ENCODE measurements at places on chromosomes 12 and 14. TPM values are rescaled to one million over a fixed set of nuclear protein-coding genes. Genes with fewer than 3 reads are reported as not detected.
A peak's percentile ranks its signal among the peaks of the same experiment; 100 is the strongest.

ACSM4 gene
- not detected for total RNA-seq

MYF5 gene
- total RNA-seq, result not detected

NCKAP5L gene
- total RNA-seq, result 23.2 TPM

RNU4-1 gene
- total RNA-seq, result 2,477 TPM

NAA25 gene
- 18.8 TPM for total RNA-seq

KRT77 gene
- total RNA-seq, result not detected

CAPZA3 gene
- not detected for total RNA-seq

MSRB3 gene
- 61.3 TPM for total RNA-seq

OTUB2 gene
- 1.0 TPM for total RNA-seq

CD9 gene
- total RNA-seq, result 445 TPM

SERPINA12 gene
- total RNA-seq, result not detected

AICDA gene
- 0.75 TPM for total RNA-seq

ERBB3 gene
- 60.7 TPM for total RNA-seq

TMPO gene
- total RNA-seq, result 63.1 TPM

DNA sequence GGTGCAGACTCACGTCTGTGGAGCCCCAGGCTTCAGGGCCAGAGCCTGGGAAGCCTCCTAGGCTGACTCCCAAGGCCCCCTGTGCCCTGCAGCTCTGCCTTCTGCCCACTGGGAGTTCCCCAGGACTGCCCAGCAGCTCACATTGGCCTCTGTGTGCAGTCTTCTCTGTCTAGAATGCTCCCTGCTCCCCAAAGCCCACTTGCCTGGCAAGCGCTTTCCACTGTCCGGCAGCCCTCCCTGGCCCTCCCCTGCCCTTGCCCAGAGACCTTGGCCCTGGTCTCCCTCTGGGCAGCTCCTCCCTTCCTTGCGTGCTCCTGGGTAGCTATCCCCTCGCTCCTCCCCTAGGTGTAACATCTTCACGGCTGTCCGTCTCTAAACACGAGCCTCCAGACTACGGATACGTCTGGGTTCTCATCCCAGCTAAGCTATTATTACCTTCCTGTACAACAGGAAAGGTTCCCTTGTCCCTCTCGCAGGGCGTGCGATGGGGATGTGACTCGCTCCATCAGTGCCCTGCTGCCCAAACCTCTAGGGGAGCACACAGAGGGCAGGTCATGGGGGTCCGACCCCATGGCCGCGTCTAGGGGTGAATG, 325.5 kb upstream of the RTL1 start:
- DNase-seq, result no peak

GRCh38 chr12:108299980-108300696, 39.0 kb downstream of the CMKLR1 start:
- DNase-seq, result no peak

DNA sequence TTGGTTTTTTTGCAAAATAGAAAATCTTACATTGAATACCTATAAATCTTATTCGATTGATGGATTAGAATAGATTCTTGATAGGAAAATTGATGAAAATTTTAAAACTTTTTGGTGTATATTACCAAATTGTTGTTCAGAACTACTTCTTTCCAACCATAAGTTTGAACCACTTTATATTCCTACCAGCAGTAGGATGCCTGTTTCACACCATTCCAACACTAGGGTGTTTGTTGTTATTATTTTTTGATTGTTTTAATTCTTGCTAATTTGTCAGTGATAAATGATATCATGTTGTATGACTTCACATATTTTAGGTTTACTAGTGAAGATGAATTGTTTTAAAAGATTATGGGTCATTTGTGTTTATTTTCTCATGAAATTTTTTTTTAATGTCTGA, 43.4 kb downstream of the UTP20 start:
- no peak for DNase-seq

DNA sequence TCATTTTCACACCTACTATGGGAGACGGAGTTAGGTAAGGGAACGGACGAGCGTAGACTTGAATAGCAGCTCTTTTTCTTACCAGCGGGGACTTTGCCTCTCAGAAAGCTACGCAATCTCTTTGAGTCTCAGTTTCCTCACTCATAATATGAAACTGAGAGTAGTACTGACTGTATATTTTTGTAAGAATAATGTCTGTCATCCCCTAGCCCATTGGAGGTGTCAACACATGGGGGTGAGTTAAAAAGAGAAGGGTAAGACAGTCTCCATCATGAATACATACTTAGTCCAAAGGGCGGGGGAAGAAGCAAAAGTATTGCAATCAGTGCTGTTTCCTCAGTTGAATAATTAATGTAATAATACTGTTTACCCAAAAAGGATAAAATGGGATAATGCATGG, 592.2 kb downstream of the NRXN3 start:
- DNase-seq, result no peak

- DNase-seq, result no peak
These were observed 32.4 kb downstream of the ABCD2 start for GRCh38 chr12:39587225-39587624.

- DNase-seq, result no peak
These were observed 366 bp downstream of the LPCAT3 start for GRCh38 chr12:7017870-7018349.

DNA sequence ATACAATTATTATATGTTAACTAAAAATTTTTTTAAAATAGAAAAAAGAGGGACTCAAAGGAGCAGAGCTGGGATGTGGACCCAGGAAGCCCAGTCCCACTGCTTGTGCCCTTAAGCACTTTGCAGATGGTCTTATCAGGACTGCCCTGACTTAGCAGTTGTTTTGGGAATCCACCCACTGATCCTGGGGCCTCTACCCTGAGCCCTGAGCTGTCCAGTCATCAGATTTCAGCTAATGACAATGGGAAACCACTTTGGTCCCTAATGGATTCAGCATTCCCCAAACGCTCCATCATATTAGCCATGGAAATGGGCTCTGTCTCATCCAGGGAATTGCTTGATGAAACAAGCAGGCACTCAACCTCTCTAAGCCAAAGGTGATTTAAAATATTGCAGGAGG, 22.5 kb upstream of the WSCD2 start:
- DNase-seq, result no peak

- DNase-seq, result no peak
These were observed 10.2 kb upstream of the TMEM119 start for GRCh38 chr12:108607981-108608600.

GRCh38 chr12:114799574-114800487, 115.9 kb upstream of the TBX3 start:
- DNase-seq, result peak; percentile 68

- DNase-seq, result no peak
These were observed 40.1 kb downstream of the SMIM41 start for GRCh38 chr12:52119398-52120254.

GRCh38 chr12:65891219-65891618, 66.9 kb downstream of the HMGA2 start:
- no peak for DNase-seq

DNA sequence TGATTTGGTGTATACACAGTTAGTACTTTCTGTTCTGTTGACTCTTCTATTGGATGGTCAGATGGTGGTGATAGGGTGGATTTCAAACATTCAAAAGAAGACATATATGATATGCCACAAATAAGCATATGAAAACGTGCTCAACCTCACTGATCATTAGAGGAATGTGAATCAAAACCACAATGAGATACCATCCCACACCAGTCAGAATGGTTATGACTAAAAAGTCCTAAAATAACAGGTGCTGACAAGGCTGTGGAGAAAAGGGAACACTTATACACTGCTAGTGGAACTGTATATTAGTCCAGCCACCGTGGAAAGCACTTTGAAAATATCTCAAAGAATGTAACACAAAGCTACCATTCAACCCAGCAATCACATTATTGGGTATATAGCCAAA, 425.5 kb downstream of the C12orf50 start:
- DNase-seq, result no peak

DNA sequence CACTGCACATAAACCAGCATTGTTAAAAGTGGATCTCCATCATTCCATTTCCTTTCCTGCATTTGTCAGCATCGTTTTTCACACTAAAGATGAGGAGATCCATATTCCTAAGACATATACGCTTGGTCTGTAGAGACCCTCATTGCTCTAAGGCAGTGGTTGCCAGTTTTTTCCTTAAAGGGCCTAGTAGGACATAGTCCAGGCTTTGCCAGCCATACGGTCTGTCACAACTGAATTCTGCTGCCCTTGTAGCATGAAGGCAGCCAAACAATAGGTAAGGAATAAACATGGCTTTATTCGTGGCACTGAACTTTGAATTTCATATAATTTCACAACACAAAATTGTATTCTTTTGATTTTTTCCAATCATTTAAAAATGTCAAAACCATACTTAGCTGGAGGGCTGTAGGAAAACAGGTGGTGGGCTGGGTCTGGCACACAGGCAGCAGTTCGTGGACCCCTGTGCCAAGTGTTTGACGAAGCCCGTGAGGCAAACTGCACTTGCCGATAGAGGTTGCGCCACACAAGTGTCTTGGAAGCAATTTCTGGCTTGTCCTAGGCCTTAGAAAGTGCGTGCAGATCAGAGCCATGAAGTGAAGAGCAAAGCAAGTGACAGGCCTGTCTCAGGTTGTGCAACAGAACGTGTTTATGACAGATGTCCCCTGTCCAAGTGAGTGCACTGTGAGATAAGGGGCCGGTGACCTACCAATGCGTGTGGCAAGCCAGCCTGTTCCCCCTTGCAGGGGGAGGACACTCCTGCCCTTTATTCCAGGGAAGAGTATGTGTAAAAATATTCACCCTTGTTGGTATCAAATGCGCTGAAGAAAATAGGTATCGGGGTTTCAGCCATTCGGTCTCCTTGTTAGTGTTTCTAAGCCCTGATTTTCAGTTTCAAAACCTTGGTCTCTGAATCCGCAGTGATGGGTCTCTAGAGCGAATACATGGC, 916 bp upstream of the CHPT1 start:
- DNase-seq, result peak; percentile 70

DNA sequence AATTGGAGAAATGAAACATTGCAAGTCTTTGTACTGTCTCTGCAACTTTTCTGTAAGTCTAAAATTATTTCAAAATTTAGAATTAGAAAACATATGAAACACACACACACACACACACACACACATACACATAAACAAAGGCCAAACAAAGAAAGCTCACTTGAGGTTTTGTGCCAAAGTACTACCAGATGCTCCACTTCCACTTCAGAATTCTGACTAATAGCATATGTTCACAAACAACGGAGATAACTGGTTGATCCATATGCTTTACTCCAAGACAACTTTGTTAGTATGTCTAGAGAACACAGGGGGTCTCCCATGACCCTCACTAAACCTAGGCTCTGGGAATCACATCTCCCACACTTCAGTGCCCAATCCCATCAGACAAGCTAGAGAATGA, 133.8 kb upstream of the CLEC14A start:
- DNase-seq, result no peak

GRCh38 chr12:120321382-120322202, 6.0 kb downstream of the PLA2G1B start:
- DNase-seq, result peak; percentile 74

DNA sequence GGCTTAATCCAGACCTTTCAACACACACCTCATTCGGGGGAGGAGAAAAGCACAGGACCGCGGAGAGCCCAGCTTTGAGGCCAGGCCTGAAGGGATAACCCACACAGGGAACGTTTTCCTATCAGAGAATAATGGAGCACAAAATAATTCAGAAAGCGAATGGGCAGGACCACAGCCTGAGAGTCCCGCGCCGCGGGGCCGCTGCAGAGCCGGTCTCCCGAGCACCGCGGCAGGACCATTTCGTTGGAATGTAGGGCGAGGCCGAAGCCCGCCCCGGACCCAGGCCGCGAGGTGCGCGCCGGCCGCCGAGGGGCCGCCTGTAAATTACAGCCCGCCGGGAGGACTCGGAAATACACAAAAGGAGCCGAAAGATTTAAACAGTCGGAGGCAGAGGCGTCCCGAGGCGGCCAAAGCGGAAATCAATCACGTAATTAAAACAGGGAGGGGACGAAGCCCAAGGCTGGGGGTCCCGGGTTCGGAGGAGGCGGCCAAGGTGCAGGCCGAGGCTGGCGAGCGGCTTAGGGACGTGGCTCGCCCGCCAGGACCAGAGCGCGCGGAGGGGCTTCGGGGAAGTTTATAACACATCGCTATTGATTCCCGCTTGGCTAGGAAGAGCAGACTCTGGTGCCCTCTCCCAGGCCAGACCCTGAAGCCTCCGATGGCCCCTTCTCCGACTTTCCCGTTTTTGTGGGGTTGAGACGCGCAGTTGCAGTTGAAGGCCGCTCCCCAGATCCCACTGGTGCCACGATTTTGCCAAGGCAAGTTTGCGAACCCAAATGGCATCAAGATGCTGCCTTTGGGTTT, 6.3 kb upstream of the HOXC4 start:
- DNase-seq, result no peak

GRCh38 chr14:92121207-92121669, 268 bp downstream of the NDUFB1 start:
- DNase-seq, result no peak

DNA sequence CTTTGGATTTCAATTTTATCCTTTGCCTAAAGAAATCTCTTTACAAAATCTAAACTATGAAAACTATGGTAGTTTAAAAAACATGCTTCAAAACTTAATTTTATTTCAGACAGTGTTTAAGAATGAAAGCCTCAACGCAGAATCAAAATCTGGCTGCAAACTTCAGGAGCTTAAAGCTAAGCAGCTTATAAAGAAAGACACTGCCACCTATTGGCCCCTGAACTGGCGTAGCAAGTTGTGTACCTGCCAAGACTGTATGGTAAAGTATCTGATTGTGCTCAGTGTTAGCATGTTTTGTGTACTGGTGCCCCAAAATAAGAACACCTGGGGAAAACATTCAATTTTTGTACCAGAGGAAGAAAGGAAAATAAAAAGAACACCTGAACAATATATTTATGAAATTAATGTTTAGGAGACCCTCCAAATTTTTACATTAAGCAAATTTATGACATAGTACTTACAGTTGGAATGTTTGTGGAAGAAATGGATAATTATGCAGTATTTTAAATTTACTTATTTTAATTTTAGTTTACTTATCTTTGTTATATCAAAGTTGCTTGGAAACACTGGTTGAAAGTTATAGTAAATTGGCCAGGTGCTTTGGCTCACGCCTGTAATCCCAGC, 12.2 kb downstream of the UBR7 start:
- DNase-seq, result peak; percentile 29

- DNase-seq, result no peak
These were observed 322.1 kb upstream of the RGS6 start for GRCh38 chr14:71610149-71610548.

- DNase-seq, result no peak
These were observed 35.9 kb downstream of the CRADD start for GRCh38 chr12:93713060-93713459.

- DNase-seq, result no peak
These were observed 13.5 kb downstream of the CPSF2 start for GRCh38 chr14:92135269-92135668.

GRCh38 chr14:52863334-52863700, 71.9 kb upstream of the GNPNAT1 start:
- no peak for DNase-seq

DNA sequence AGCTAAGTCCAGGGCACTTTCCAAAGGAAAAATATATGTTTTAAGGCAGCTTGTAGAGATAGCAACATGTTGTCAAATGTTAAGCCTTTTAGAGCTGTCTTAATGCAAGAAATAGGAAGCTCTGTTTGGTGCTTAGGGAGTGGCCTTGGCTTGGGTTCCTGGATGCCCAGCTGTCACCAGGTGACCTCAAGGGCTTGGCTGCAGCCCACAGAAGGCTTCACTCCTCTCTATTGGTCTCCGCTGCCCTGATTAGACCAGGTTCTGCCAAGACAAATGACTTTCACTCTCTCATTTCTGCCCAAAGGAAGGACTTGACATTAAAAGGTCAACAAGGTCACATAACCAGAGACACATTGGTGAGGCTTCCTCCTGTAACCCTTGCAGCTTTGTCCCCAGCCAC, 76.8 kb downstream of the WSCD2 start:
- DNase-seq, result no peak

- no peak for DNase-seq
These were observed 296.1 kb upstream of the SYT1 start for GRCh38 chr12:78568321-78569020.

Data from upper lobe of right lung (tissue), 1 donor.